ENCODE measurements at places on chromosomes 12 and 14.

DNA sequence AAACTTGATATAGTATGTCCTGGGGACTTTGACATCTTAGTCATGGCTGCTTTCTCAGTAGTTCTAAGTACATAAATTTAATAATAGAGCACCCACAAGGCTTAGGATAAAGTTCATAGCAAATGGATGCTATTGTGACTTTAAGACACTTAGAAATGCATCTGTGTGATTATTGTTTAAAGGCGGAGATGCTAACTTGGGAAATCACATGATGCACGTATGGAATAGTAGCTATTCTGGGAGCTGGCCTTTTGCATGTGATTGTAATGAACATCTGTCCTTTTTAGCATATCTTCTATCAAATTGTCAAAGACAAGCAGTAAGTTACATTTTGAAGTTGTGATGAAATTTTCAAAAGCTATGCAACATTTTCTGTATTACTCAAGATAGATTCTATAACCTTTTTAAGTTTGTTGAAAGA lies 46.7 kb upstream of the ATP2A2 start:
- no peak for DNase-seq

GRCh38 chr12:63875703-63876102 lies 31.2 kb downstream of the SRGAP1 start:
- no peak for DNase-seq

- no peak for DNase-seq
Observed at GRCh38 chr14:21016413-21017190, 8.3 kb downstream of the NDRG2 start.

DNA sequence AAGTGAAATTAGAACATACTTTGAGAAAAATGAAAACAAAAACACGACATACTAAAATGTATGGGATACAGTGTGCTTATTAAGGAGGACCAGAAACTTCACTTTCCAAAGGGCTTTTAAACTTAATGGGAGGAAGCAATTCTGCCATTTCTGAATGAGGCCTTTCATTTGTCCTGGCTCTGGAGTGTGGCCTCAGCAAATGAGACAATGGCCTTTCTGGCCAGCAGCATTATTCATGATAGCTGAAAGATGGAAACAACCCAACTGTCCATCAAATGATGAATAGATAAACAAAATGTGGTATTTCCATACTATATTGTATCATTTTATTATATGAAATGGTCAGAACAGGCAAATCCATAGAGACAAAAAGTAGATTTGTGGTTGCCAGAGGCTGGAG lies 338.6 kb downstream of the CEP128 start:
- DNase-seq: no peak

Measured in right hindlimb (tissue), 1 donor.